HT-29 (cell line): ENCODE measurements at places on chromosomes 16 and 17.

DNA sequence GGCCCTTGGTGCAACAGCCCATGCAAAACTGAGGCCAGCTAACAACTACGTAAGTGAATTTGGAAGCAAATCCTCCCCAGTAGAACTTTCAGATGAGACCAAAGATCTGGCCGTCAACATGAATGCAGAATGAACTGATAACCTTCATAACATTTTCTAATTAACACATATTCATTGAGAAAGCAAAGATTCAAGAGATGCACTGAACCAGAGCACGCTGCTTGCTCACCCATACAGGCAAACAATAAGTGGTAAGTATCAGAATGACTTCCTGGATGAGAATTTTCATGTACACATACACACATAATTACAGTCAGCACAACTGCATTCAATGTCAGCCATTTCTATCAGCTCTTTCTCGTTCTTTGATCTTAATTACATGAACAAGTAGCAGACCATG, 30.6 kb downstream of the XYLT1 start:
- DNase-seq: no peak

DNA sequence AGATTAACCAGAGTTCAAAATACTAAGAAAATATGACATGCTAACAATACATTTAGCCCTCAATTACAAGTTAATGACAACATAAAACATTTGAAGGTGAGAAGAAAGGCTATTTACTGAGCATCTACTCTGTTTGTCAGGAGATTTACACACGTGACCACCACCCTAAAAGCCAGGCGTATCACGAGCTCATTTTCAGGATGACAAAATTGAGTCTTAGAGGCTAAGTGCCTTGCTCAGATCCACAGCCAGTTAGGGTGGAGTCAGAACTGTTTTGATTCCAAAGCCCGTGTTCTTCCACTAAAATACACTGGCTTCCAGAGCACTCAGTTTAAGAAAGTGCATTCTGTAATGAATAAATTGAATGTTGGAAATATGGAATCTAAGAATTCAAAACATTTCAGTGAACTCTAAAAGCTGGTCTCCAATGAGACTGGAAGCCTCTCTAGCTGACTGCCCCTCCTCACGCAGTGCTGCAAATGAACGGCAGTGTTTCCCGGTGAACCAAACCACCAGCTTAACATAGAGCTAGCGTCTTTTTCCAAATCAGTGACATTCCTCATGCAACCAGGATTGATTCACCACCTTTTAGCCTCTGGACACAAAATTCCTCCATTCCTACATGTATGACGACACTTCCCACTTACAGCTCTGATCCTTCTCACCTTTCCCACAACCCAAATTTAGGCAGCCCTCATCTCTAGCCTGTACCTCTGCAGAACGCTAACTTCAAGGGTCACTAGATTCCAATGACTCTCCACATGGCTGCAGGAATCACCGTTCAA, 5.9 kb downstream of the ZDHHC7 start:
- DNase-seq: no peak

DNA sequence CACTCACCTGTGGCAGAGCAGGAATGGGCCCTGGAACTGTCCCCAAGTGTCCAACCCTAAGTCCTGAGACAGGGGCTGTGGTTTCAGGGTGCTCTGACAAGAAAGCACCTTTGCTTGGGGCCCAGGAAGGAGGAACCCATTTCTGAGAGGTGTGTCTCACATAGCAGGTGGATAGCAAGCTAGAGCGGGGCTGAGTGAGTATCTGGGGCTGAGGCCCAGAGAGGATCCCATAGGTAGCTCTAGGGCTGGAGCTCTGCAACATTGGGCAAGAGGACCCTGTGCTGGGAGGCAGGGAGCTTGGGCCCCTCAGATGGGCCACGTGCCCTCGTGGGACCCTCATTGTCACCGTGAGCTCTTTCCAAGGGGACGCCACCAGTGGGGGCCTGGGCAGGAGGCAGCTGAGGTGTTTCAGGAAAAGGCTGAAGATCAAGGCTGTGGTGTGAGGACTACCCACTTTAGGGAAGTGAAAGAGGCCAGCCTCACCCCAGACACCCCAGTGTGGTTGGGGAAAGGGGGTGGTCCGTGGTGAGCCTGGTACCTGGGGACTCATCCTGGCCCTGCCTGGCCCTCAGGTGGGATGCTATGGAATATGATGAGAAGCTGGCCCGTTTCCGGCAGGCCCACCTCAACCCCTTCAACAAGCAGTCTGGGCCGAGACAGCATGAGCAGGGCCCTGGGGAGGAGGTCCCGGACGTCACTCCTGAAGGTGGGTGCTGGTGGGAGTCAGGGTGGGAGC, 5.3 kb downstream of the DEF8 start:
- no peak for DNase-seq

DNA sequence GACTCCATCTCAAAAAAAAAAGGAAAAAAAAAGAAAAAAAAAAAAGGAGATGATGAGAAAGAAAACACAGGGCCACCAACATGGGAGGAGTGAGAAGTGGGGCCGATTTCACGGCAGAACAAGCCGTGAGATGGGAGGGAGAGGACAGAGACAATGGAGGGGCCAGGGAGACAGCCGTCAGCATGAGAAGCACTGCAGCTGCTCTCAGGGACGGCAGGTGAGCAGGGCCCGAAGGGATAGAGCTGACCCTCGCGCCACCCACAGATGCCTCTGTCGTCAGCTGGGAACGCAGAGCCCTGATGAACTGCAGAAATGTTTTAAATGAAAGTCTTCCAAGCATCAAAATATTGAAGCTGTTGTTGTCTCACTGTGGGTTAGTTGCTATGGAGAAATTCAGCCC, 20.3 kb downstream of the PITPNM3 start:
- DNase-seq: no peak

DNA sequence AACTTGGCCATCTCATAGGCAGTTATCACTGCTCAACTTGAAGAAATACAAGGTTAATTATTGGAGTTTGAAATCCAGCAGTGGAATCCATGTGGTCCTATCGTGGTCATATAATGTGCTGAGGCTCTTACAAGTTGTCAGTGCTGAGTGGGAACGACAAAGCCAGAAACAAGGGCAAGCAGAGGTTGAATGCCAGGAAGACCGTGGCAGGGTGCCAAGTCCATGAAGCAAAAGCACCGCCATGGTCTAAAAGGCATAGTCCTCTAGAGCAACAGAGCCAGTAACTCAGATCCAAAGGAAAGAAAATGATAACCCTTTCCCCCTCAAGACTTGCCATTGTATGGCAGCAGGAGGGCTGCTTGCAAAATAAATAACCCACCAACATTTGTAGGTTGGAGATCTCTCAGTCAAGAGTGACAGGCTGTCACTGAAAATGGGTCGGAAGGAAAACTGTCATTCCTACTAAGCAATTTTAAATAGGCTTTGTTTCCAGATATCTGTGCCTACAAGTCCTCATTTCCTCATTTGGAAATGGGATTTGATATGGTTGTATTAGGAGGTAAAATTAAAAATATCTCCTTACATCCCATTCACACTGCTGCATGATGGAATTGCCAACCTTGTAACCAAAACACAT, 36.4 kb upstream of the HSBP1 start:
- DNase-seq: no peak

DNA sequence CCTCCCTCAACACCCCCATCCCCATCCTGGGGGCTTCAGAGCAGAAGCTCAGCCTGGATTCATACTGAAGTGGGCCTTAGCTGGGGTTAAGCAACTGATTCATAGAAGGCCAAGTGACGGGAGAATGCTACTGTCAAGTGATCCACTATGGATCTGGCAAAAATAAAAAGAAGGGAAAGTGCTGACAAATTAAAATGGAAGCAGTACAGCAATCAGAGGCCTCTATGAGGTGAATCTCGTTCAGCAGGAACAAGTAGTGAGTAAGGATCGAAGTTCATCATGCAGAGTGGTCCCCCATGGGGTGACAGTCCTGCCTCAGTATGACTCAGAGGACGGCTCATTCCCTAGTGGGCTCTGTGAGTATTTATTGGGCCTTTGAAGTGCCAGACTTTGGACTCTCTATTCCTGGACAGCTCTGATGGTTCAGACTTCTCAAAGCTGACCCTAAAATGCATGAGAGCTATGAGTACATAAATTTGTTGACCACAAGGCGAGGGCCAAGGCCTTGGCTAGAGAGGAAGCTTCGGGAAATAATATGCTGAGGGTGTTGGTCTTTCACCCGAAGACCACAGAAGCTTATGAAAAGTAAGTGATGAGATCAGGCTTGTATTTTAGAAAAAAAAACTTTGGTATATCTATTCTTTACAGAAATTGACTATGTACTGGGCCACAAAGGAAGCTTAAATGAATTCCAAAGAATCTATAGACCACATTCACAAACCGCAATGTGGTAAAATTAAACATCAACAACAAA, 5.3 kb upstream of the NSMCE1 start:
- DNase-seq: peak; percentile 86

DNA sequence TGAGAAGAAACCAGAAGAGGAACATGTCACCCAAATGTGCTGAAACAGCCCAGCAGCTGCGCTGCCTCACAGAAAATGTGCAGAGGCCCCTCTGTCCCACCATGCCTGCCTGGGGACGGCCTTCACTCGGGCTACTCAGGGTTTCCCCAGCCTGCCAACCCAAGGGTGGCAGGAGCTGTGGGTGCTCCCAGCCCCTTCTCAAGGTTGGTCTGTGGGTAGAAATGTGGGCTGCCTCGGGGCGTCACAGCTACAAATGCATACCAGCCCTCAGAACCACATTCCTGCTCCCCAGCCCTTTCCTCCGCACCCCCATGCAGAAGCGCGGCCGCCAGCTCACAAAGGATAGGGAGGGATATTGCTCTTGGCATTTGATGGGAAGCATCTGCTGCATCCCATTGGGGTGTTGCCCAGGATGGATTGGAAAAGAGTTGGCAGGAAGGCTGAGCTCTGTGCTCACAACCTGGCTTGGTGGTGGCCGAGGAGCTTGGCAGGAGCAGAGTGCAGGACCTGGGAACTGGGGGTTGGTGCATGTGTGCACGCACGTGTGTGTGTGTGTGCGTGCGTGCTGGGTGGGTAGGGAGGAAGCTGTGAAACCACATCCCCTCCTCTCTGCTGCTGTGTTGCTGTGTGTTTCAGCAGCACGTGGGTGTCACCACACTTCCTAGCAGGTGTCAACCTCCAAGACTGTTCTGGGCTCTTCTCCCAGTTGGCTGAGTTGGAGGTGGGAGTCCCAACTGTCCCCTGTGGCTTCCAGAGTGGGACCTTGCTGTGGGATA, 304.4 kb downstream of the SEC14L1 start:
- DNase-seq: peak; percentile 24

GRCh38 chr17:79803421-79803996, 6.6 kb upstream of the CBX8 start:
- DNase-seq: no peak

DNA sequence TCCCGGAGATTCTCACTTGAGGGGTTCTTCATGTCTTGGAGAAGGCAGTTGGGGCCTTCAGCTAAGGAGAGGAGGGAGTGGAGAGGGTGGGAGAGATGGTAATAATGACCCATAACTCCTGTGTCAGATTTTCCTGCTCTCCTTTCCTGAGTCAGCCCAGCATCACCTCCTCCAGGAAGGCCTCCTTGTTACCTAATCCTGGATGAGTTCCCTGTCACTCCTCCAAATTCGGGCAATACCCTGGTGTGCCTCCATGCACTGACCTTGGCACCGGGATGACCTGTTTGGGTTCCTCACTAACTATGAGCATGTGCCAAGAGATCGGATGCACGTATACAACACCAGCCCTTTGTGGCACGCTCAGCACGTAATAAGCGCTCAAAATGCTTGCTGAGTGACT, 38.8 kb downstream of the SDK2 start:
- DNase-seq: no peak

GRCh38 chr16:65336160-65336559, 214.3 kb upstream of the CDH11 start:
- DNase-seq: no peak
